ENCODE measurements at places on chromosomes 7 and 10.

DNA sequence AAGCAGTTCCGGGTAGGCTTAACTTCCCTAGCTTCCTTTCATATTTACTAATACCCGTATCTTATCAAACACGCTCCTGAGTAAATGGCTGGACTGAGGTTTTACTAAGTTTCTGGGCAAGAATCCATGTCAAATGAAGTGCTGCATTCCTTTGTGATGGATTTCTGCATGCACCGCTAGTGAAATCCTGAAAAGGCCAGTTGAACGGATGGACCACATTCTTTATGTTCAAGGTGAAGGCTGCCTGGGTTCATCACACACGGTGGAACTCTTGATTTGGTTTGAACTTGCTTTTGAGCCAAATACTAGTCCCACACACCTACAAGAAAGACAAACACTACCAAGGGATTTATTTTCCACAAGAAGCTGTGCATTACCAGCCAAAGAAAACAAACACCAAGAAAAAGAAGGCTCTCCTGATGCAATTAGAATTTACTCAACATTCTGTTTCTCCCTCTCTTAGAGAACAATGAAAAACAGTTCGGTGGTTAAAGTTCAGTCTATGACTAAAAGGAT is 255.0 kb upstream of the SEMA3C start:
- DNase-seq, result no peak

DNA sequence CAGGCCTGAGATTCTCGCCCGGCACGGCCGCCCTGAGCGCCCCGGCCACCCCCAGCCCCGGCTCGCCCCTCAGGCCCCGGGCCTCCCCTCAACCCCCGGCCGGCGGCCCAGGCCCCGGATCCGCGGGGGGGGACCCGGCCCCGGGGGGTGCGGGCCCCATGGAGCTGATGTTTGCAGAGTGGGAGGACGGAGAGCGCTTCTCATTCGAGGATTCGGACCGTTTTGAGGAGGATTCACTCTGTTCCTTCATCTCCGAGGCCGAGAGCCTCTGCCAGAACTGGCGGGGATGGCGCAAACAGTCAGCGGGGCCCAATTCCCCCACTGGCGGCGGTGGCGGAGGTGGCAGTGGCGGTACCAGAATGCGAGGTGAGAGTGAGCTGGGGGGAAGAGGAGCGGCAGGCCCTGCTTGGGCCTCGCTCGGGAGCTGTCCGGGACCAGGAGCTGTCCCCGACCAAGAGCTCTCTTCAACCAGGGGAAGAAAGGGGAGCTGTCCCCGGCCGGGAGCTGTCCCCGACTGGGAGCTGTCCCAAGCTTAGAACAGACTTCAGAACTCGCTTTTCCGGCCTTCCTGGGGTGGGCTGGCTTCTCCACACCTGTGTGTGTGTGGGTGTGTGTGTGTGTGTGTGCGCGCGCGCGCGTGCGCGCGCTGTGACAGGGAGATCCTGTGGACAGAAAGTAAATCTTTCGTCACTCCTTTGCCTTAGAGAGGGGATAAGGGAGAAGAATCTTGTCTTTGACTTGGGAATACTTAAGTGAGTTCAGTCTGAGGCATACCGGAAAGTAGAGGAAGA is 510 bp downstream of the ZSWIM8 start:
- peak; percentile 65 for DNase-seq

- no peak for DNase-seq
These were observed 310.9 kb downstream of the CTNNA3 start for GRCh38 chr10:67385089-67385488.

DNA sequence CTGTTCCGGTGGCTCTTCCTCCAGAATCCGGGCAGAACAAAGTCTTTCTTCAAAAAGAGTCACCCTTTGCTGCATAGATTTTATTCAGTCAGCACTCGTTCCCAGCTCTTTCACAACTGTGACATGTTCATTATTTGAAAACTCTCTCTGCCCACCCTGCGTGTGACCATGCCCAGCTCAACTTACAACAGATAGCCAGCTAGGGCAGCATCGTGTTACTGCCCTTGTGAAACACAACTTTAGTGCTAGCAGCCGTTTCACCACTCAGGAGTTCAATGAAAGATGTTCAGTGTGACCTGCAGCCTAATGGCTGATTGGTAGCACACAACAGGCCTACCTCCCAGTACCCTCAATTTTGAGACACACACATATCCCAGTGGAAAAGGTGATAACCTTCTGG is 57.9 kb downstream of the ZNF438 start:
- no peak for DNase-seq

DNA sequence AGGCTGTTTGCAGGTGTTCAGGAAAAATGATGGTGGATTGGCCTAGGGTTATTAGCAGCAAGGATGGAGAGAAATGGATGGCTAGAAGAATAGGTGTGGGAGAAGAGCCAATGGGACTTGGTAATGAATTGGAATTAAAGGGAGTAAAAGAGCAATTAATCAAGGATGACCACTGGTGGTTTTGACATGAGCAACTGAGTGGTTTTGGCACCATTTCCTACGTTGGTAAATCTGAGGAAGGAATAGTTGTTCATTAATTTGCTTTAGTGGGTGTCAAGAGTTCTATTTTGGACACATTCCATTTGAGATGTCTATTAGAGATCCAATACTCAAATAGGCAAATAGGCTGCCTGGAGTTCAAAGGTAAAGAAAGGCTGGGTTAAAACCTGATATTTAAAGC is 38.2 kb upstream of the NRBF2 start:
- no peak for DNase-seq

- DNase-seq, result no peak
These were observed 150.4 kb downstream of the PPP1R3A start for GRCh38 chr7:113768387-113768786.
